Testis (tissue), 5 donors: ENCODE measurements at places on chromosomes 1 and 21.
A peak's percentile ranks its signal among the peaks of the same experiment; 100 is the strongest.

- DNase-seq, result no peak
- H3K36me3 ChIP-seq, result no peaks in the 10 kb centered on the region
- no peaks in the 10 kb centered on the region for H3K4me1 ChIP-seq
- no peaks in the 10 kb centered on the region for H3K27me3 ChIP-seq
- no peak overlapping the region for H3K27ac ChIP-seq
Observed at GRCh38 chr1:245316784-245317183, 162.0 kb downstream of the KIF26B start.

DNA sequence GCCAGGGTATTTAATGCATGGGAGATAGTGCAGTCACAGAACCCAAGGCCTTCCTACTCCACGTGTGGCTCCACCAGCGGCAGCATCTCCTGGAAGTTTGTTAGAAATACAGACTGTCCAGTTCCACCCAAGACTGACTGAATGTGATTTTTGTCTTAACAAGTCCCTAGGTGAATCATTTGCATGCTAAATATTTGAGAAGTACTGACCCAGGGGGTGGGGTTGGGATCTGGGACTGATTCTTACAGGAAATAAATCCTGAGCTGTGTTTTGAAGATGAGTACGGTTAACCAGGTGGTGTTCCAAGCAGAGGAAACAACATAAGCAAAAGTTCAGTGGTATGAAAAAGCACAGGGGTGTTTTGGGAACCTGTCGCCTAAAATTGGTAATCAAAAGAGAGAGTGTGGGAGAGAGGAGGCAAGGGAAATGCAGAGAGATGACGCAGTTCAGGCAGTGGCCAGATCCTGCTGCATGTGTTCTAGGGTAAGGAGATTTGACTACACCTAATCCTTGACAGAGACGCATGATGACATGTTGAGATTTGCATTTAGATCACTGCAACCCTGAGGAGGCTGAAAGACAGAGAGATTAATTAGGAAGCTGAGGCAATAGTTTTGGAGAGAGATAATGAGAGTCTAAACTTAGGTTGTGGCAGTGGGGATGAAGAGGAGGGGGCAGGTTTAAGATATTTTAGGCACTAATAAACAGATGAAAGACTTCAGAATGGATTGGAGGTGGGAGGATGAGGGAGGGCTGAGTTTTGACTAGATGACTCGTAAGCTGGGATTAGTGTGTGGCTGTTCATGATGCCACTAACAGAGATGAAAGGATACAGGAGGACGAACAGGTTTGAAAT lies 3.7 kb upstream of the ZNF326 start:
- H3K36me3 ChIP-seq, result no peaks in the 10 kb centered on the region
- no peak overlapping the region for H3K4me3 ChIP-seq
- no peaks in the 10 kb centered on the region for H3K4me1 ChIP-seq
- no peaks in the 10 kb centered on the region for H3K27me3 ChIP-seq
- no peak overlapping the region for H3K27ac ChIP-seq
- DNase-seq, result no peak

- no peaks in the 10 kb centered on the region for H3K36me3 ChIP-seq
- peak; percentile 73 for DNase-seq
- H3K4me1 ChIP-seq, result no peaks in the 10 kb centered on the region
- H3K4me3 ChIP-seq, result no peak overlapping the region
- H3K27me3 ChIP-seq, result no peaks in the 10 kb centered on the region
Observed at GRCh38 chr1:19240673-19241538, 10.4 kb downstream of the EMC1 start.

DNA sequence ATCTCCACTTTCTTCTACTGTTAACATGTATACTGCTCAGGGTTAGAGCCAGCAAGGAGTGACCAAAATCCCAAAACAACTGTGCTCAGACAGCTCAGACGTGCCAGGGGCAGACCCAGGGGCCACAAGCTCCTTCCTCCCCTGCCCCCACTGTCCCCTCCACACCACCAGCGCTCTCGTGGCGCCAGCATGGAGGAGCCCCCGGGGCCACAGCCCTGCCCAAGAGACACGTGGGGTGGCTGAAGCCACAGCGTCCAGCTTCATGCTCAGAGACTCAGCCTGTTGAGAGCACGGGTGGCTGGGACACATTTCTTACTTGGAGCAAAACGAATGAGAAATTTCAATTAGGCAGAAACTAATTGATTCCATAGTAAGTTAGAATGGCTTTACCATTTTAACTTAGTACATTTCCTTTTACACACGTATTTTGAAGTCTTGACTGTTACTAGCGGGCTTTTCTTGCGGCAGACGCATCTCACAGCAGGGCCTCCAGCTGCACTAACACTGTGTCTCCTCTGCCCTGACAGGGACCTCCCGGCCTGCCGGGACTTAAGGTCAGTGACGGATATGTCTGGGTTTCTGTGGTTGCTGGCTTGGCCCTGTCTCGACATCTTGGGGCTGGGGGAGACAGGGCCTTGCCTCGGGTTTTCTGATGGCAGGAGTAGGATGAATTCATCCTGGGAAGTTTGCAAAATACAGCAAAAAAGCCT lies 54.2 kb downstream of the SLC19A1 start:
- no peak for DNase-seq
- no peak overlapping the region for H3K4me3 ChIP-seq
- no peaks in the 10 kb centered on the region for H3K36me3 ChIP-seq
- no peak overlapping the region for H3K27ac ChIP-seq
- H3K4me1 ChIP-seq, result no peaks in the 10 kb centered on the region

DNA sequence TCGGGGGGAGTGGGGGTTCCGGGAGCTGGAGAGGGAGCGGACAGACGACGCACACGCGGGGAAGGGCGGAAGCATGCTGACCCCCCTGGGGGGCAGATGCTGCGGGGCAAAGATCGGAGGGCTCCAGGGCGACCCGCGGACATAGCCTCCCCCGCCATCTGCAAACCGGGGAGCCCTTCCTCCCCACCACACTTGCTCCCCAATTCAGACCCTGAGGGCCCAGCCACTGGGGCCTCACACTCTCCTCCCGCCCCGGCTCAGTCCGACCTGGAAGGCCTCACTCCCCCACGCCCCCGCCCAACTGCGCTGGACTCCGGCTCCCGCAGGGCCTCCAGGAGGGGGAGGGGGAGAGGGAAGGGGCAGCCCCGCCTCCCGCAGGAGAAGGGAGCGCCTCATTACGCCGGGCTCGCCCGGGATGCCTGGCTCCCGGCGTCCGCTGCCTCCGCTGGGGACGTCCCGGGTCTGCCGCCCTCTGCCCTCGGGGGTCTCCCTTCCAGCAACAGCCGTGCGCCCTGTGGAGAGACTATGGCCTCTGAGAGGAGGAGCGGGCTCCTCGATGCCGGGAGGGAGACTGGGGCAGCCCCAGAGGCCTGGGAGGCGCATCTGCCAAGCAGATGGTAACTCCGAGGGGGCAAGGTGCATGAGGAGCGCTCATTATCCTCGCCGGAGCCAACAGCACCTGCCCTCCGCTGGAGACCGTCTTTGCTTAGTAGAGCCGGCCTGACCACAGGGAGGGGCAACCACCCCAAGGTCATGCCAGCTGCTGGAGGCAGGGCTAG lies 636 bp upstream of the CAMK2N1 start:
- H3K4me3 ChIP-seq, result peak overlapping the region; percentile 58
- DNase-seq, result peak; percentile 76
- H3K4me1 ChIP-seq, result peaks cover 11% of the 10 kb centered on the region
- H3K27ac ChIP-seq, result peak overlapping the region; percentile 80
- no peaks in the 10 kb centered on the region for H3K27me3 ChIP-seq
